ENCODE measurements at places on chromosomes 12 and 14.

DNA sequence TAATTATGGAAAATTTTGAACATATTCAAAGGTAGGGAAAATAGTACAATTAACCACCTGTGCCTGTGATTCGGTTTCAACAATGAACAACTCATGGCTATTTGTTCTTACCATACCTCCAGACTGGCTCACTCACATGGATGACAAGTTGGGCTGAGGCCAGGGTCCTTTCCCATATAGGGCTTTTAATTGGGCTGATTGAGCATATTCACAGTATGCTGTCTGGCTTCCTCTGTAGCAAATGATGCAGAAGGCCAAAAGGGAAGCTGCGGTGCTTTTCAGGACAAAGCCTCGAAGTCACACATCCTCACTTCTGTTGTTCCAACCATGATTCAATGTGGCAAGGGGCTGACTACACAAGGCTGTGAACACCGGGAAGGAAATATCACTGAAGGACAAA lies 297.5 kb upstream of the SLC16A7 start:
- no peak for DNase-seq

DNA sequence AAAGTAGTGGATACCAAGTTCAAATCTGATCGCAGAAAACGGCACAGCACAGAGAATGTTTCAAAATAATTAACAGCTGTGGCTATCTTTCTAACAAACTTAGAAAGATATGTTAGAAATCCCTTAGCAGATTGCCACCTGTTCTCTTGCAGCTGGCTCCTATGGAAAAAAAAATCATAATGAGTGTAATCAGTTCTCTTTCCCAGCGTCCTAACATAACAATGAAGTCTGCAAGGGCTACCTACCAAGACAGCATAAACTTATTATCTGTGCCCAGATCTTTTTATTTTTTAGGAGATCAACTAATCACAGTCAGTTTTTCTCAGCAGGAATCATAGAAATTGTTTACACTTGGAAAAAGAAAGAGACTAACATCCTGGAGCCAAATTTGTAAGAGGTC lies 358.6 kb upstream of the FOXG1 start:
- no peak for DNase-seq

DNA sequence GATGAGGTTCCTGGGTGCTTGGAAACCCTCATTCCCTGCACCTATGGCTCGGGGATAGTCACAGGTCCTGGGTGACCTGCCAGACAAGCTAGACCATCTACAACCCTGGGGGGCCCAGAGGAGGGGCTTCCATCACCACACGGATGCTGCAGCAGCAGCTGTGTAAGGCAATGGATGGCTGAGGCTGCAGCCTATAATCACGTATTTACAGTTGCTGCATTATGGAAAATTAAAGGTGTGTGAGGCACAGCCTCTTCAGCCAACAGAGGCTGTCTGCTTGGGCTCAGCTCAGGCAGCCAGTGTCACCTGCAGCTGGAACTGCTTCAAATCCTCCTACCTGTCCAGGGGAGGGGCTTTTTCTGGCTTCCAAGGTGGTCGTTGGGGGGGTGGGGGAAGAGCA lies 268.1 kb downstream of the CACNA1C start:
- DNase-seq: no peak

GRCh38 chr12:89234324-89235114 lies 117.8 kb downstream of the DUSP6 start:
- DNase-seq: no peak

DNA sequence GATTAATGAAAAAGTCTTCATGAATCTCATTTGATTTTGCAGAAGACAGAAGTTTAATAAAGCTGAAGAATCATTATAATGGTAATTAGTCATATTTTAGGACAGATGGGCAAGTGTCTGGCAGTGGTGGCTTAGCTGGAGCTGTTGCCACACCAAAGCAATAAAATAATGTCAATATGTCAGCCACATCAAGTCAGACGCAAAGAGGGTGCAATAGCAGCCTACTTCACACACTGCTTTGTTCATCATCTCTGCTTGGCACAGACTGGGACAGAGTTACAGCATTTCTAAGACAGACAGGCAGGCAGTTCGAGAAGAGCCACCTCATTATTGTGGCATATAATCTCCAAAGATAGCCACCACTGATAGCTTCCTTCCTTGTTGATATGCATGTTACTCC lies 16.9 kb upstream of the KRR1 start:
- no peak for DNase-seq

GRCh38 chr12:117921929-117922777 lies 46.6 kb downstream of the KSR2 start:
- DNase-seq: no peak

DNA sequence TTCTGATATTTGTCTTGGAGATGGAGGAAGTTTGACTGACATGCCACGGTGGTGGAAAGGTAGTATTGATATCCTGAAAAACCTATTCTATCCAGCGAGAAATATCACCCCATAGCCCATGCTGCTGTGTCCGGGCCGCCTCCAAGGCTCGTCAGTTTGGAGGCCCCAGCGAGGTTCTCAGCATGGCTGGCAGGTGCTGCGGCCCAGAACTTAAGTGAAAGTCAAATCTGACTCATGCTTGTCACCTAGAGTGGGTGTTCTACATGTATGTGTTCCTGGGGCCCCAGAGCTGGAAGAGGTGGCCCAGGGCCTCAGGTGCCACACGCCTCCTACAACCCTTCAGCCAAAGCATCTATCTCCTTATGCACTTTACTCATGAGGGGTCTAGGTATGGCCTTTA lies 92.9 kb downstream of the GCH1 start:
- no peak for DNase-seq

DNA sequence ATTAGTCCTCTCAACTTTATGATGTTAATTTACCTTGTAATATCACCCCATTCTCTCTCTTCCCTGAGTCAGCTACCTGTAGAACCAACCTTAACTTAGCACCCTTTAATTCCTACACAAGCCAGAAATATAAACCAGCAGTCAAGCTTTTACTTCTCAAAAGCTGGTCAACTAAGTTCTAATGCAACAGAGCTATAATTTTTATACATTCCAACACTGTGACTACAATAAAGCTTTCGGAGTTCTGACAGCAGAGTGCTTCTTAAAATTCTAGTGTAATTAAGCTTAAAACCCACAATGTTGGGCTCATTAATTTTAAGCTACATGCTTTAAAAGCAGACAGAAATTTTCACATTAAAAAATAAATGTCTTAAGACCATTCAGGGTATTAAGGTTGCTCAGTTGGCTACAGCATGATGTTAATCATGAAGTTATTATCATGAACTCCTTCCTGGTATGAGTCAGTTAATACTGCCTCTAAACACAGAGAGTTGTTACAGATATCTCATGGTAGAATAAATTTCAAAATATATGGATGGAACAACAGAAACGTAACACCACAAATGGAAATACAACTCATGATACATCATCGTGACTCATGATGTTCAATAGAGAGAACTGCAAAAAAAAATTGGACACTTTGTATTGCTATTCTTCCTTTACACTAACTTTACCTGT lies 126.7 kb downstream of the EPS8 start:
- DNase-seq: peak; percentile 47

- DNase-seq: no peak
Measured at GRCh38 chr12:131592972-131593371, 117.9 kb upstream of the SFSWAP start.

GRCh38 chr12:6233121-6233971 lies 33.1 kb downstream of the CD9 start:
- DNase-seq: no peak

DNA sequence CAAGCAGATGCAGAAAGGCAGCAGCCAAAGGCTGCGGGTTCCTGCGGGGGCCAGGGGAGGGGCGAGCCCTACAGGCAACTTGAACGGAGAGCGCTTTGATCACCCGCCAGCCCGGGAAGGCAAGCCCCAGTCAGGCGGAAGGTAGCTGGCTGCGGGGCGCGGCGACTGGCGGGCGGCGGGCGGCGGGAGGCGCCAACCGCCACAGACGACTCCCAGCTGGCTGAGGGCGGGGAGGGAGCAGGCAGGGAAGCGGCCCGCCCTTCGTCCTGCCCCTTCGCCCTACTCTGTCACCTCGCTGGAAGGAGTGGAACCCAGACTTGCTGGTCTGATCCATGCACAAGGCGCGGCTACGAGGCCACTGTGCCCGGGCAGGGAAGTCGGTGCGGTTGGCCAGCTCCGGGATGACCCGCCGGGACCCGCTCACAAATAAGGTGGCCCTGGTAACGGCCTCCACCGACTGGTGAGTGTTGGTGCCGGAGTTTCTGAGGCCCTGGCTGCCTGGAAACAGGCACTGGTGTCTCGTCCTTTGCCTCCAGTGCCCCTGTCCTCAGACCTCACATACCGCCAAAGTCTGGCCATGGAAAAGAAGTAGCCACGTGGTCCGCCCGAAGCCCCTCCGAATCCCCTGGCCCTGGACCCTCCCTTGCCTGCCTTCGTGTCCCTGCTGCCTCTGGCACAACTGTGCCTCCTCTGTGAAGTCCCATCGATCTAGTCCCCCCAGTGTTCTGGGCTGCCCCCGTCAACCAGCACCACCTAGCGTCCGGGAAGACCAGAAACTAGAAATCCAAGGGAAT lies 15.4 kb upstream of the CARMIL3 start:
- no peak for DNase-seq

DNA sequence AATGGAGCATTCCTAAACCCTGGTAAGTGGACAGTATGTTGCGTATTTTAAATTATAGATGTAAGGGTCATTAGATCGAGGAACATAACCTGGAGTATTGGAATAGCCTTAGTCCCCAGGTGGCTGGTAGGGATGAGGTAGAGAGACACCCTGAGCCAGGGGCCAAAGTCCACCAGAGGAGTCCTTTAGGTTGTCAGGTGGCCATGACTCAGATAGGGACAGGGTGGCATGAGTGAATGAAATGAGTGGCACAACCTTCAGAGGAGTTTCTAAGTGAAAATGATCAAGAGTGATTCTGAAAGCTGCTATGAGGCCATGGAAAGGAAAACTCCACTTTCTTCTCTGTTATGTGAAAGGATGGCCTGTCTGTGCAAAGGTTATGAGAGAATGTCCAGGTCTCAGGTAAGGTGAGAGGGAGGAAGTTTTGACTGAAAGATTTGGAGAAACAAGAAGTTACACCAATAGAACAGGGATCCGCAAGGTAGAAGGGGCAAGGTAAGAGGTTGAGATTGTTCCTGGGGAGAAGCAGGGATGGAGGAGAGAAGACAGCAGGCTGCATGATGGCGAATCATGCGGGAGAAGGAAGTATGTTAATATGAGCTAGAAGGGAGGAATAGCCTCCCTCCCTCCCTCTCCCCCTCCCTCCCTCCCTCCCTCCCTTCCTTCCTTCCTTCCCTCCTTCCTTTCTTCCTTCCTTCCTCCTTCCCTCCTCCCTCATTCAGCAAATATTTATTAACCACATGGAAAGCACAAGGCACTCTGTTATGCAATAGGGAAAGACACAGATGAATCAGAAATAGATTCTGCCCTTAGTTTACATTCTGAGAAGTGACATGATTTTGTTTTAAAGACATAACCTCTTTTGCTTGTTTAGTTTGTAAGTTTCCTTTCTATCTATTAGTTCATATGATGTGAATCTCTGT lies 14.0 kb upstream of the RIPK3 start:
- DNase-seq: peak; percentile 56

DNA sequence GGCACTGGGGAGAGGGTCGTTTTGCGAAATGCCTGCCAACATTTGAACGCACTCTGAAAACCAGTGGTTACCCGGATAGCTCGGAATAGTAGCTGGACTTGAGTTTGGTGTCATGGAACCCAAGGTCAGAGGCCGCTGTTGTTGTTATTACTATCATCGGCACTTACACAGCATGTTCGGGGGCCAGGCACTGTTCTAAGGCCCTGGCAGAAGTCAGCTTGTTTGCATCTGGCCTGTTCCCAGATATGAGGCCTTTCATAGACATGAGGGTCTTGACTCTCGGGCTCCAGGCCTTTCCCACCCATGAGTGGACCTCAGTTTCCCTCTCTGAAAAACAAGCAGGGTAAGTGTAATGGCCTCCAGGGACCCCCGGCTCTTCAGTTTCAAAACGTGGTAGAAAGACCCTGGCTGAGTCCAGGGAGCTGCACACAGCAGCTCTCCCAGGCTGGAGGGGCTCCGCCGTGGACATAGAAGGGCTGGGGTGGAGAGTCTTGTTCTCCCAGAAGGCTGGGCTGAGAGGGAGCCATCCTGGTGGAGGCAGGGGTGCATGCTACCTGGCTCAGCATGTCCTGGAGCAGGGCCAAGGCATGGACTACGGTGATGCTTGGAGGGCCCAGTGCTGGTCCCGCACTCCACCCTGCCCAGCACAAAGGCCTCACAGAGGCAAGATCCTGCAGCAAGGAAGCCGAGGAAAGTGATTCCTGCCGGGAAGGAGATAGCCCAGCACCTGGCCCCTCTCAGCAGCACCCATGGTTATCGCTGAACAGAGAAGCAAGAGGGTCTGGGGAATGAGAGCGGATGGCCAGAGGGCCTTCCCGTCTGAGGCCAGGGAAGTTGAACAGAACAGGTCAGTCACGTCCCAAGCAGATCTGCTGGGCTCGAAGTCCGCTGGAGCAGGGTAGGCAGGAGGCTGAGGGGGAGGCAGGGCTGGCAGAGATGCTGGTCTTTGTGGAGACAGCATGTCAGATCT lies 63.5 kb upstream of the C14orf180 start:
- DNase-seq: no peak

DNA sequence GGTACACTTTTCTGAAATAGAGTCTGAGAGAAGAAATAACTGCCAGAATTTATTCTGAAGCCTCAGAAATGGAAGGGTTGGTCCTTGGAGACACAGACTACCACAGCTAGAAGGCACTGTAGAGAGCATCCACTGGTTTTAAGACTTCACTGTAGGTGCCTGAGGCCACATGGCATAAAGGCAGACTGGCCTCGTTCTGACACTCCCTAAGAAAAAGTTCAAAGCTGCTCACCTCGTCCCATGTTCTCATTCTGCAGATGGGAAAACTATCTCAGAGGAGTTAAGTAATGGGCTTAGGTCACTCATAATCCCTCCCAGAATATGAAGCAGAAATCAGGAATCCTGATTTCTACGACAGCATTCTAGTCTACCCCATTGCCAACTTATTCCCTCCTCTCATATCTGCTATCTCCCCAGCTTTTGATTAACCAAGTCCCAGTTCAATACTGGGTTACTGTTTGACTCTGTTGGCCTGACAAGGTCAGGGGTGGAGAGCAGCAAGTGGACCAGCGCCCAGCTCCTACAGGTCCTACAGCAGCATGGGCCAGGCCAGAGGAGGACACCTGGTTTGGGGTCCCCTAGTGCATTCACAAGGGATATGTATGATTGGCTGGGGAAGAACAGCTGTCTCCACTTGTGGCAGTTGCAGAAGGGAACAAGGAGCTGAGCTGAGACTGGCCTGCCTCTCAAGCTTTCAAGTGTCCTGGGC lies 3.7 kb downstream of the ITGA5 start:
- DNase-seq: no peak

- DNase-seq: no peak
Measured at GRCh38 chr12:24138041-24138440, 188.6 kb upstream of the SOX5 start.

DNA sequence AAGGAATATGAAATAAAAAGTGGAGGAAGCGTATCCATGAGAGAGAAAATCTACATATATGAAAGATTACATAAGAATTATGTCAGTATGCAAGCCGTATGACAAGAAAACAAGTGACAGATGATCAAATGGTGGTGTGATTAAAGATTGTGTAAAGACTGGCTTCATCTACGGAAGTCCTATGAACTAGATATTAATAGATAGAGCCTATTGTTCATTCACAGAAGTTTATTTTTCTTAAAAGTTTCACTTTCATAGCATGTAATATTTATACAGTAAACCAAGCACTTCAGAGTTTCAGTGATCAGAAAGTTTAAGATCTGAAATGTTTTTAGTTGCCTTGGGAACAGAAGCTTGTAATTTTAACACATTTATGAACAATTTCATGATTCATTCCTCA lies 84.5 kb downstream of the VRK1 start:
- no peak for DNase-seq

GRCh38 chr12:22083167-22083566 lies 37.1 kb downstream of the CMAS start:
- no peak for DNase-seq

Measured in HFF-Myc (cell line).